ENCODE measurements at places on chromosomes 1 and 21. TPM values are rescaled to one million over a fixed set of nuclear protein-coding genes. Genes with fewer than 3 reads are reported as not detected.

LCE1F gene
- total RNA-seq, result not detected

FCER1G gene
- total RNA-seq, result 6.1 TPM

PDIK1L gene
- 5.9 TPM for total RNA-seq

MEF2D gene
- total RNA-seq, result 16.9 TPM

ACOT7 gene
- total RNA-seq, result 66.1 TPM

GPR37L1 gene
- not detected for total RNA-seq

GALE gene
- total RNA-seq, result 10.7 TPM

CRYBG2 gene
- total RNA-seq, result 0.26 TPM

CC2D1B gene
- total RNA-seq, result 24.1 TPM

S100A14 gene
- total RNA-seq, result 1.4 TPM

All from epithelial cell of alveolus of lung (primary cell).